ENCODE measurements at places on chromosomes 6 and 20.

DNA sequence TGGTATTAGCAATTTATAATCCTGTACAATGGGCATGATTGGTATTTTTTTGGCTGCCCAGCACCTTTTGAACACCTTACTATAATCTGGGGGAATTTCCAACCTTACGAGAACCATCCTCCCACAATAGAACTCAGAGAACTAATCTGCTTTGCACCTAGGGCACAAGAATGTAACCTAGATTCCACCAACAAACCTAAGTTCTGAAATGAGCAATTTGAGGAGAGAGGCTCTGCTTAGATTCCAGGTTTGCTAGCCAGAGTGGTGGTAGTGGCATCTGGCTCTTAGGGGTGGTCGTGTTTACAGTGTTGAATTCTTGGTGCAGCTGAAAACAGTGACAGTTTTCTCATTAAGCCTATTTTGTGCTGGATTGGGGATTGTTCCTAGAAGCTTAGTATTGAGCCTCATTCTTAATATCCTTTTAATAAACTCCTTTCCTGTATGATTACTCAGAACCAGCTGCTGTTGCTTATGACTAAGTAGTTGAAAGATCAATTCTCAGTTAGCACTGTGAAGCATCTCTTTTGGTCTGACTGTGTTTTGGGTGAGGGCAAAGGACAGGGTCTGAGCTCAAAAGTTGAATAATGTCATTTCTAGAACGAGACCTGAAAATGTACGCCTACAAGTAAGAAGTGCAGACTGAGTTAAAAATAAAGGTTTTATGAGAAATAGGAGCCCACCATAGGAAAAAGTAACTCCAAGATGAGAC is 385.6 kb downstream of the CDKAL1 start:
- DNase-seq: no peak

DNA sequence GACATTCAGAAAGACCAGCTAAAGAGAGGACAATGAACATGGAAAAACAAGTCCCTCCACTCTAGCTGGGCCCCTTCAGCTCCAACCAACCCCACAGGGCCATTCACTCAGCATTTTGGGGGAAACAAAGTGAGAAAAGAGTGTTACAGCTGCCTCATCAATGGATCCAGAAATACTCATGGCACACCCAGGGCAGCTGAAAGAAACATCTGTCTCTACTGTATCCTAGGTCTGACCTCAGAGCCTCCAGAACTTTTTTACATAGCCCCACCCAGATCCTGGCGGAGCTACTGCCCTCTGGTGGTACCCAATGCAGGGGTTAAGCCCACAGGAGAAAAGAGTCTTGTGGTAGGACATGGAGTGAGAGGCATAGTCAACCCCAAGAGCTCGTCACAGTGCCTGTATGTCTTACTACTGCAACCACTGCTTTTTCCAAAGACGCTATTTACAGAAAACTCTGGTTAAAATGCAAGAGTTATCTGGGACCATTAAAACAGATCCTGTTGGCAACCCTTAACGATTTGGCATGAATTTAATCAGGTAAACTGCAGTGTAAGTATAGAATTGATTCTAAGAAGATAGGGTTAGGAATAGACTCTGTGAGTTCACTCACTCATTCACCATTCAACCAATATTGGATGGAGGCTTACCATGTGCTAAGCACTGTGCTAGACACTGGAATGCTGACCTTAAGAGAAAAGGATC is 37.4 kb upstream of the FAM83C start:
- no peak for DNase-seq

- no peak for DNase-seq
These were observed 274.3 kb upstream of the MMS22L start for GRCh38 chr6:97557355-97557754.

- DNase-seq: no peak
These were observed 44.1 kb upstream of the RIN2 start for GRCh38 chr20:19713822-19714578.

- no peak for DNase-seq
These were observed 2.0 kb downstream of the EDEM2 start for GRCh38 chr20:35145141-35145564.

DNA sequence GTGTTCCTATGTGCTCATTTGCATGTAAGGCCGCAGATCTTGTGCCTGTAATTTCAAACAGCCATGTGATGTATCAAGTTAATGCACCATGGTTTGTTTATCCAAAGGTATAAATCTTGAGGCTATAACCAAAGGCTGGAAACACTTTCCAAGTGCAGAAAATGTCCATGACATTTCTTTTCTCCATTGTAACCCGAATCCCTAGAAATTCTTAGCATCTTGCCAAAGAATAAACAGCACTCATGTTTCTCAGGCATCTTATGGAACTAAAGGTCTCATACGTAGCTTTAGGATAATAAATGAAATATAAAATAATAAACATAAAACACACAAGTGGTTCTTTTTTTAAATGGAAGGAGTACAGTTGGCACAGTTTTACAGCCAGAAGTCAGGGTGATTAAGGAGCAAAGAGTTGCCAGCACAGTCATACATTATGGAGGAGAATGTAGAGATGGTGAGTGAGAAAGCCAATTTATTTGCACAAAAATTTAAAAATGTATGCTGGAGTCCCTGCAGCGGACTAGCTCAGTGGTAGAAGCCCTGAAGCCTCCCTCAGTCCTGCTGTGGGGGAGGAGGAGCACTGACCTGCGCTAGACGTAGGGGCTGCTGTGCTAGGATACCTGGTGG is 18.0 kb downstream of the CDH26 start:
- no peak for DNase-seq

- DNase-seq: no peak
These were observed 430.1 kb upstream of the SLC35B3 start for GRCh38 chr6:8865451-8865850.

DNA sequence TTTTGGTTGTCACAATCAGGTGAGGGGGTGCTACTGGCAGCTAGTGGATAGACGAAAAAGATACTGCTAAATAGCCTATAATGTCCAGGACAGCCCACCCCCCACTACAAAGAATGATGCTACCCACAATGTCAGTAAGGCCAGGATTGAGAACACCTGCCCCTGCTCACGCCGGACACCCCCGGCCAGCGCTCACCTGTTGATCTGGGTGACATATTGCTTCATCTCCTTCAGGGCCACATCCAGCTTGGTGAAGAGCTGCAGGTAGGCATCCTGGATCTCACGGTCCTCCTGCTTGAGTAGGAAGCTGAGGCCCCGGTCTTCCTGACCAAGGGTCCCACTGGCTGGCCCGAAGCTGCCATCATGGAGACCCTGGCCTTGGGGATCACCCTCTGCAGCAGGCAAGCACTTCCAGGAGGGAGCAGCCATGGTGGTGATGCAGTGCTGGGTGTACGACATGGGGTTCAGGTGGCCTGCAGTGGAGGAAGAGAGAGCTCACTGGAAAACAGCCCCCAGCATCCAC is 178.6 kb downstream of the PREX1 start:
- DNase-seq: no peak

- no peak for DNase-seq
These were observed 417.8 kb upstream of the MANEA start for GRCh38 chr6:95159557-95159956.

DNA sequence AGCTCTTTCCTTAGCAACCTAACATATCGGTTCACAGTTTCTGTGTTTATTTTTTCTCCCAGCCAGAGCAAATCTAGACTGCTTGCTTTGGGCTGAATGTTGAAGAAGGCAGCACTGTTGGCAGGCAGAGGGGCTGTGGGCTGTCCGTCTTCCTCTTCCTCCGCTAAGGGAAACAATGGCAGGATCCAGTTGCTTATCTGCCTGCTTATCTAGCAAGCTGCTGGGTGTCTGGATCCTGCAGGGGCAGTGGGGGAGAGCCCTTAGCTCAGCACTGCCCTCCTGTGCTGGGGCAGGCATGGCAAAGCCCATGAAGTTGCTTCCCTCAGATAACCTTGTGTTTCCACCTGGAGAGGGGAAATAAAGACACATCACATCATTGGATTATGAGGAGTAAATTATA is 92.7 kb upstream of the CD93 start:
- no peak for DNase-seq

GRCh38 chr6:167416676-167417430 is 92.0 kb downstream of the TTLL2 start:
- no peak for DNase-seq

DNA sequence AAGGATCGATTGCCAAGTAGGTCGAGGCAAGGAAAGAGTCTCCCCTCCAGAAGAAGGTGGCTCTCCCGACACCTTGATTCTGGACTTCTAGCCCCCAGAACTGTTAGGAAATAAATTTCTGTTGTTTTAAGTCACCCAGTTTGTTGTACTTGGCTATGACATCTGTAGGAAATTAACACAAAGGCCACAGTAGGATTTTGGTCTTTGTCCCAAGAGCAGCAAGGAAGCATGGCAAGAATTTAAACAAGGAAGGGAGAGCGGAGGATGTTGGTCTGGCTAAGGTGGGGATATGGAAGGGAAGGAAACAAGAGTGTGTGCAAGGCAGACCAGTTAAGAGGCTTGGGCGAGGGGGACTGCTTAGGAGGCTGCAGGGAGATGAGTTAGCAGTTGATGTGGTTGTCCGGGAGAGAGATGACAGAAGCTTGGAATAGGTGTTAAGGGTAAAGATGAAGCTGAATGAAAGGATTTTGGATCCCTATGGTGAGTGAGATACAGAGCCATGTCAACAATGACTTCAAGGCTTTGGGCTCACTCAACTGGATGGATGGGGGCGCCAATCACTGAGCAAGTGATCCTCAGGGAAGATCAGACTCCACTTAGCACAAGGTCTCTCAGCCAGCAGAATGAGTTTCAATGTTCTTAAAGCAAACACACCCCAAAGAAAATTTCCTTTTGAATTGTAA is 140.5 kb upstream of the ZNF217 start:
- no peak for DNase-seq

DNA sequence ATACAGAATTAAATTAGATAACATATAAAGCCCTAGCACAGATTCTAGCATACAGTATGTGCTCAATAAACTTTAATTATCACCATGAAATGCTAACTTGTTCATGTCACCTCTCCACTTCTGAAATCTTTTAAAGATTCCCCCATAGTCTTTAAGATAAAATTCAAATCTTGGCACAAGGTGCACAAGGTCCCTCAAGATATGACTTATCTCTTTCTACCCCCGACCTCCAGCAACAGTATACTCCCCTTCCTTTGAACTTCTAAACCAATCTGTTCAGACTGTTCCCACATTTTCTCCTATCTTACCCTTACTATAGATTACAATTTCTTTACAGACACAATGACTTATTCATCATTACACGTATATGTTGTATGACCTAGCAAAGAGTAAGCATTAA is 29.0 kb downstream of the SEC63 start:
- no peak for DNase-seq

Measured in central memory CD8-positive, alpha-beta T cell (primary cell).